ENCODE measurements at places on chromosomes 13 and 19.
A peak's percentile ranks its signal among the peaks of the same experiment; 100 is the strongest.

DNA sequence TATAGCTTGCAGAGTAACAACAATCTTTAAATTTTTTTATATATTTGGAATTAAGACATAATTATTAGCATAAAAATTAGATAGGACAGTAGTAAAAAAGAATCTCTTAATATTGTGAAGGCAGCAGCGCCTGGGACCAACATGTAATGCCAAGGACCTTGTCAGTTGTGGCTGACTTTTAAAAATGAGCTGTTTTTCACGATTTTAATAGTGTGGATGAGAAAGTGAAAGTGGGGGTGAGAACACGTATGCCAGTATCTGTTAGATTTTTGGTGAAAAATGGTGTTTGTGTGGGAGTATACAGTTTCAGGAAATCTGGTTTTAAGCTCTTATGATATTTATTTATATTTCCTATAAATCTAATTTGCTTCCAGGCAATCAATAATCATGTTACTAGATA lies 125.2 kb downstream of the LMO7 start:
- no peak for DNase-seq

DNA sequence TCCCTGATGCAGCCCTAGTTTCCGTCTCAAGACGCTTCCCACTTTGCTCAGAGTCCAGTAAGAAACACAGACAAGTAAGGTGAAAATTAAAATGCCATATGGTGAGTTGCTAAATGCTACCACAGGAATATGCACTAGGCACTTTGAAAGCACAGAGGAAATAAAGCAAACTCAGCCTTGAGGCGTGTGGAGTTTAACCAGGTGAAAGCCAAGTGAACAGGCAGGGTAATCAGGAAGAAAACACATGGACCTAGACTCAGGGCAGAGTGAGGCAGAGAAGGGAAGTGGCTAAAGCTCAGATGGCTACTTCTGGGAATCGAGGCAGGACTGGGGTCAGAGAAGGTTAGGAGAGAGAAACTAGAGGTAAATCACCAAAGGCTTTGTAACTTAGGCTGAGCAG lies 5.4 kb upstream of the UBL3 start:
- no peak for DNase-seq

- DNase-seq, result no peak
Measured at GRCh38 chr13:112795277-112795676, 105.4 kb downstream of the ATP11A start.

GRCh38 chr19:18401580-18402112 lies 4.2 kb upstream of the LRRC25 start:
- DNase-seq, result peak; percentile 41

DNA sequence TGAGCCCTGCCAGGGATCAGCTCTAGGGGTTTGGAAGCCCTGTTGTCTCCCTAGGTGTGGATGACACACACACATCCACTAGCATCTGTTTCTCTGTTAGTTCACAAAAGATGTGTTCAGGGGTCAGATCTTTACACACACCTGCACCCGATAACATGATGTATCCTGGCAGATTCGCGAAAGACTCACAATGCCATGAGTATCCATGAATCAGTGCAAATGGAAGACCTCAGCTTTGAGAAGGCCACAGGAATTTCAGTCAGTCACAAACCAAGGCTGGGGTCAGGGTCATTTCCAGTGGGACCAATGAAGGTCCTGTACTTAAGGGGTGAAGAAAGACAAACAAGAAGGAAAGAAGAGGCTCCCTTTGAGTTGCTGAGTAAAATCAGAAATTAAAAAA lies 898.2 kb downstream of the UQCRFS1 start:
- DNase-seq, result peak; percentile 30

DNA sequence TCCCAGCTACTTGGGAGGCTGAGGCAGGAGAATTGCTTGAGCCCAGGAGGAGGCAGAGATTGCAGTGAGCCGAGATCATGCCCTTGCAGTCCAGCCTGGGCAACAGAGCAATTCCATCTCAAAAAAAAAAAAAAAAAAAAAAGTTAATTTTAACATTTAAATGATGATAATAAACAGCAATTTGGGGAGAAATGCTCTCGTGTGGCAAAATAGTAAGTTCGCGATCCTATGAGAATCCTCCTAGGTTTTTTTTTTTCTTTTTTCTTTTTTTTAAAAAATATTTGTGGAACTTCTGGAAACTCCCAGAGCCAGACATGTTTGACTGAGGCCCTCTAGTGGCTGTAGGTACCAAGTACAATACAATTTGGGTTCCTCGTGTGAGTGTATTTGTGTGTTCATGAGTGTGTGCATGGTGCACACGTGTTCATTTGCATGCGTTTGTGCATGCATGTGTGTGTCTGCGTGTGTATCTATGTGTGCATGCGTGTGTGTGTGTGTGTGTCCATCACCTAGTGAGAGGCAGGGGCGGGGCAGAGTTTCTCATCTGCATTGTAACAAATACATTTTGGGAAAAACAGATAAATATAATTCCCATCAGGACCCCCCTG lies 31.2 kb downstream of the TMPRSS9 start:
- DNase-seq, result peak; percentile 52

DNA sequence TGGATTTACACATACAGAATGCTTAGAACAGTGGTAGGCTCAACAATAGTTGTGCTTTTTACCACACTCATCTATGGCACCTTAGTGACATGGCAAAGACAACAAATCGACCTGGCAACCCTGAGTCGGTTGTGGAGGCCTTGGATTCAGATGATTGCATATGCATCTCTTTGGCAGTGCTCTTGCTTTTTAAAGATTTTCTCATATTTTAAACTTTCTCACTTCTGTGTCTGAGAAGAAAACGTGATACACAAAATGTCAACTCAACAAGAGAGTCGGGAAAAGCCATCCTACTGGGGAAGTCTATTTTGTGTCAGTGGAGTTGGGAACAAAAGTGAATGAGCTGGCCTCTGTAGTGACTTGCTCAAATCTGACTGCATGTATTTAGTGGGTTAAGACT lies 85.8 kb downstream of the ATP8A2 start:
- DNase-seq, result no peak

DNA sequence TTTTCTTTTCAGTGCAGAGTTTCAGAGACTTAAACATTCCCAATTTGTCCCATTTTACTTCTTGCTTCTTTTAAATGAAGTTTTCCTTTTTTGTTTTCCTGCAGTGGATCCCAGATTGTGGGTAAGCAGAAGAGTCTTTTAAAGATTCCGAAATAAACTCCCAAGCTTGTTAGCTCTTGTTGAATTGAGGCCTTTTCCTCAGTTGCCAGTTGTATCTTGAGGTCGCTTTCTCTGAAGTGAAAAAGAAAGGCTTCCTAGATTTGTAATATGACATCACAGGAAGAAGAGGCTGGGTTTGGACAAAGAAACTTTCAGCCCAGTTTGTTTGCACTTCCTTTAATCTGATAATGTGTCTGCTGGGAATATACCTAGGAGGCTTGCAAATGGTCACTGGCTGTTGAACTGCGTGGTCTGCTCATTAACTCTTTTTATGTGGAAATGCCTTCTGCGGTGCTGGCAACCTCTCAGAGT lies at the start of gene LPAR6:
Gene LPAR6, minus strand, starts transcription at position 233 of the 471 bp plus-strand sequence. CDS start 690 bp downstream, outside the sequence.
- no peak for DNase-seq

DNA sequence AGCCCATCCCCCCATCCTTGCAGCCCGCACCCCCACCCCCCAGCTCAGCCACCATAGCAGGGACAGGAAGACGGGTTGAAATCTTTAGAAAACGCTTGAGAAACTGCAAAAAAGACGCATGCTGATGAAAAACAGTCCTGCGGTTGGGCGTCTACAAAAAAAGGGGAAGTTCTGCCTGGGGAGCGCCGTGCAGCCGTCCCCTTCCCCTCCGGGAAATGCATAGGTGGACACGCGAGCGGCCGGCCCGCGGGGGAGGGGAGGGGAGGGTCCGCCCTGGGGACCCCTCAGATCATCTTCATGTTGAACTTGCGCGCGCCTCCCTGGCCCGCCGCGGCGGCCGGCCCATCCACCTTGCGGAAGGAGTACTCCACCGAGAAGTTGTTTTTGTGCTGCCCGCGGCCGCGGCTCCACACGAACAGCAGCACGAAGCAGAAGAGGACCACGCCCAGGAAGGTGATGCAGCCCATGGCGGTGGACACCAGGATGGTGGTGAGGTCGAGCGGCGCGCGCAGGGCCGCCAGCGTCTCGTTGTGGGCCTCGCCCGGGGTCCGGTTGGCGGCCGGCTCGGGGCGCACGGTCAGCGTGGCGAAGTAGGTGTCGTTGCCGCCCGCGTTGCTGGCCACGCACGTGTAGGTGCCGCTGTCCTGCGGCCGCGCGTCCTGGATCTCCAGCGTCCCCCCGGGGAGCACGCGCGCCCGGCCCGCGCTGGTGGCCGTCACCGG lies 7.9 kb upstream of the PEAK3 start:
- DNase-seq, result no peak

GRCh38 chr19:1113030-1113985 lies 9.5 kb downstream of the GPX4 start:
- DNase-seq, result peak; percentile 58

GRCh38 chr13:111219950-111220349 lies 100.5 kb upstream of the TEX29 start:
- DNase-seq, result no peak

DNA sequence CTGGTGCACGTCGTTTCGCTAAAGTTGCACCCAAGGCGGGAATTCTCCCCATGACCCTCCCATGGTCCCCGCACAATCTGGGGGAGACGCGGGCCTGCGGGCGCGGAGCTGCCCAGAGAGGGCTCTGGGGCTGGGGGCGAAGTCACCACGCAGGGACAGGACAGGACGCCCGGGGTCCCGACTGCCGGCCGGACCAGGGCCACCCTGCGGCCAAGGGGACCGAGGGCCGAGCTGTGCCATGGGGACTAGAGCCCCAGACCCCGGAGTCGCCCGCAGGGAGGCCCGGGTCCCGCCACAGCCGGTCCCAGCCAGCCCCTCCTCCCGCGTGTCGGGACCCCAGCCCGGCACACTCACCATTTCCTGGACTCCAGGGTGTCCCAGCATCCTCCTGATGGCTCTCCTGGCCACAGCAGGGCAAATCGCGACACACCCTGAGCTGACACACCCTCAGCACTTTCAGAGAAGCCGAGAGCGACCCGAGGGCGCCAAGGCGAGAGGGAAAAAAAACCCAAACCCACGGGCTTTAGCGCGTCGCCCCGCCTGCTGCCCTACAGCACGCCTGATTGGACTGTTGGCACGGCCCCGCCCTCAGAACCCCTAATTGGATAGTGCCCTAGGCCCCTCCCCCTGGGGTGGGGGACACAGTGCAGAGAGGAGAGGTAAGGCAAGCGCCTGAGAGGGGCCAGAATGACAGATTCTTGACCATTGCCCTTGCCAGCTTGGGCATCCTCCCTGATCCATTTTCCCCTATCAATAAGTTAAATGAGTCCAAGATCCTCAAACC lies 28.6 kb downstream of the ZNF44 start:
- no peak for DNase-seq

DNA sequence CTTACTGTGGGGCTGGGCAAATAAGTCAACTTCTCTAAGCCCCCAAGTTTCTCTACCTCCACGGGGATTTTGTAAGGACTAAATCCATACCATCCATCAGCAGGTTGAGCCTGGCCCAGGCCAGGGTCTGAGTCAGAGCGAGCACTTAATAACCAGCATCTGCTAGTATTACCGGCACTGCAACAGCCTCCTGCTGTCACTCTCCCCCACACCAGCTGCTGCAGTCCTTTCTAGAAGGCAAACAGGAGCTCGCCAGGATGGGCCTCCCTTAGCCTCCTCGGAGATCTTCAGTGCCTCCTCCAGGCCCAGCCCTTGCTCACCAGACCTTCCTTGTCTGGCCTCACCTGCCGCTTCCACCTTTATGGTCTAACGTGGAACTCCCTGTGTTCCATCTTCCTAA lies 3.2 kb downstream of the NAPA start:
- DNase-seq, result no peak

GRCh38 chr13:91247768-91248167 lies 99.7 kb upstream of the MIR17HG start:
- no peak for DNase-seq

GRCh38 chr13:48404952-48405351 lies 8.0 kb downstream of the LPAR6 start:
- no peak for DNase-seq

- DNase-seq, result peak; percentile 40
Measured at GRCh38 chr13:46160471-46161066, 21.4 kb downstream of the LCP1 start.

- DNase-seq, result no peak
Measured at GRCh38 chr19:51271067-51271466, 20.2 kb downstream of the SIGLECL1 start.

GRCh38 chr13:79404985-79405384 lies 1.1 kb downstream of the RBM26 start:
- no peak for DNase-seq

DNA sequence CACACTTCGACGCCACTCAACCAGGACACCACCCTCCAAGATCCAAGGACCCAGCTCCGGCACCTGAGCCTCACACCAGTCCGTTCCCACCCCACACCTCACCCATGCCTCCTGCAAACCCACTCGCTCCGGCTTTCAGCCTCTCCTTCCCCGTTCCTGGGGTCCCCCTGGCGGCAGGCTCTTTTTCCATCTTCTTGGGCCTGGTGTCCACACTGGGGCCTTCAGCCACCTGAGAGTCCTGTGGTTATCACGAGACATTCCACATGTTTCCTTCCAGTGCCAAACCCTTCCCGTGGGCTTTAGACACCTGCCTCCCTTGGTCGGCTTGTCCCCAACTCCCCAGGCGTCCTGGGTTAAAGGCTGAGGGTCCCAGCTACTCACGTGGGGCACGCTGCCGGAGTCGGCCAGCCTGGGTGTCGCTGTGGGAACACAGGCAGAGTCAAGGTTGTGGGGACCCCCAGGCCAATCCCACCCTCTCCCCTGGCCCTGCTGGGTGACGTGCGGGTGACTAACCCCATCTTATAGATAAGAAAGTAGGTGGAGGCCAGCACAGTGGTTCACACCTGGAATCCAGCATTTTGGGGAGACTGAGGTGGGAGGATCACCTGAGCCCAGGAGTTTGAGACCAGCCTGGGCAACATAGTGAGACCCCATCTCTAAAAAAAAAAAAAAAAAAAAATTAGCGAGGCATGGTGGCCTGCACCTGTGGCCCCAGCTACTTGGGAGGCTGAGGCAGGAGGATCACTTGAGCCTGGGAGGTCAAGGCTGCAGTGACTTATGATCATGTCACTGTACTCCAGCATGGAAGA lies 1.9 kb downstream of the JSRP1 start:
- DNase-seq, result no peak

GRCh38 chr19:2412449-2412848 lies 14.9 kb downstream of the TIMM13 start:
- DNase-seq, result no peak

DNA sequence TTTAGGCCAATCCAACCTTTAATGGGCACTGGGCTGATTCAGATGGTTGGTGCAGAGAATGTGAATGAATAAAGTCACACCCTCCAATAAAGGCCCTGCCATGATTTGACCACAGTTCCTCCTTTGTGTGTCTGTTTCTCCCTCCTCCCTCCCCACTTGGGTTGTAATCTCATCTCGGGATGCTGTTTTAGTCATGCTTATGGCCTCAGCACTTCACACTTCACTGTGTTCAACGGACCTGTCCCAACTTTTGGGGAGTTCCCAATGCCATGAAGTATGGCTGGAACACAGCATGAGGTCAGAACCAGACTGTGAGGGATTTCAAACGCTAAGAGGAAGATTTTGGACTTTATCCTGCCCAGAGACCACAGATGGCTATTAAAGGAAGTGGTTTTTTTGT lies 5.6 kb upstream of the RAB8A start:
- peak; percentile 75 for DNase-seq

Data from RCC 7860 (cell line).